ENCODE measurements at places on chromosomes 6 and 20. TPM values are rescaled to one million over a fixed set of nuclear protein-coding genes. Genes with fewer than 3 reads are reported as not detected.

The PAK5 gene
- total RNA-seq = 0.21 TPM

The C2 gene
- total RNA-seq = not detected

The TFAP2D gene
- total RNA-seq = 0.14 TPM

The SLC35F1 gene
- 0.18 TPM for total RNA-seq
